ENCODE measurements at places on chromosomes 2 and 18. TPM values are rescaled to one million over a fixed set of nuclear protein-coding genes. Genes with fewer than 3 reads are reported as not detected.

Gene GALNT1
- polyA plus RNA-seq: 103 TPM

Gene FEV
- polyA plus RNA-seq: not detected

Gene ST6GAL2
- 21.8 TPM for polyA plus RNA-seq

Gene ALPP
- polyA plus RNA-seq: not detected

Gene PER2
- polyA plus RNA-seq: 2.6 TPM

Gene HMSD
- not detected for polyA plus RNA-seq

Data from neural cell (in vitro differentiated cells).